ENCODE measurements at places on chromosomes 1 and 21.

DNA sequence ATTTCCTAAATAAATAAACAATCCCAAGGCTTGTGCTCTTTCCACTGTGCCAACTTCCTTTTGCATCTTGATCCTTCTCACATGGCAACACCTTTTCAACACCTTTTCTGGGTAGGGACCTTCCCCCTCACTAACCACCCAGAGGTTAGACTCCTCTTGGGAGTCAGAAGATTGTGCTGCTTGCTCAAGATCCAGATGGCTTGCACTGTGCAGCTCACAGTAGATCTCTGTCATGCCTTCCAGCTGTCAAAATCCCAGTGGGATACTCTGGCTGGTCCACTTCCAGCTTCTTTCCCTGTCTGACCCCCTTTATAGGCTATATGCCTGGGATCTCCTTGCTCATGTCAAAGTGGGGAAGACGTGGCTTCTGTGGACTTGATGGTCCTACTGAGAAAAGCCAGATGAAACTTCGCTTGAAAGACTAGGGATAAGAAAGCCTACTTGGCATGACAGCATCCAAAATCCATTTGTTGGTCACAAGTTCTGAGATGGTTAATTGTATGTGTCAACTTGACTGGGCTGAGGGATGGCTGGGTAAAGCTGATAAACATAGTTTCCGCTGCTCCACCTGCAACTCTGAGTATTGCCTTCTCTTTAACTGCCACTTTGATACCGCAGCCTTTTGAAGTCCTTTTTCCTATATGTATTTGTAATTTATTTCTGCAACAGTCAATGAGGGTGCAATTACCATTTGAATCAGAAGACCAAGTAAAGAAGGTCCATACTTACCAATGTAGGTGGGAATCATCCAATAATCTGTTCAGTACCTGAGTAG lies 74.5 kb downstream of the S1PR1 start:
- no peak for DNase-seq

- DNase-seq: no peak
Observed at GRCh38 chr1:154223621-154224020, 2.9 kb downstream of the UBAP2L start.

GRCh38 chr1:32197074-32197473 lies 3.3 kb upstream of the CCDC28B start:
- no peak for DNase-seq

- no peak for DNase-seq
Observed at GRCh38 chr1:33821291-33821690, 42.6 kb upstream of the HMGB4 start.

GRCh38 chr1:15146971-15147376 lies 6.6 kb upstream of the TMEM51 start:
- DNase-seq: no peak

DNA sequence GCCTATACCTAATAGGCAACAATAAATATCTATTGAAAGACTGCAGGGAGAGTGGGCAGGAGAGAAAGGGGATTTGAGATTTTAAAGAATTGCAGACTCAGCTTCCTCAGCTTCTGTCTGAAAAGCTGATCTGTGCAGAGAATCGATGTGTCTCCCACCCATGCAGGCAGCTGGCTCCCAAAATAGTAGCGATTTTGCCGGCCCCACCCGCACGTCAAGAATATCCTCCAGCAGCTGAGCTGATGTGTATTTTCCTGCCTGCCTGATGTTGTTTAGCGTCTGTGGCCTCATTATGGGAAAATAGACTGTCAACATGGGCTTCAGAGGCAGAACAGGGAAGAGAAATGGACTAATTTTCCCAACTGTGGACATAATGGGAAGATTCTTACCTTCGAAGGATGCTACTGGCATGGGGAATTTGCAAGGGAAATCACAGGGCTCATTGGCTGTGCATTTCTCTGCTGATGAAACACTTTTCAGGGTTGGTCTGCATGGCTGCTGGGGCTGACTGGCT lies 699.8 kb downstream of the PTPRU start:
- DNase-seq: no peak

DNA sequence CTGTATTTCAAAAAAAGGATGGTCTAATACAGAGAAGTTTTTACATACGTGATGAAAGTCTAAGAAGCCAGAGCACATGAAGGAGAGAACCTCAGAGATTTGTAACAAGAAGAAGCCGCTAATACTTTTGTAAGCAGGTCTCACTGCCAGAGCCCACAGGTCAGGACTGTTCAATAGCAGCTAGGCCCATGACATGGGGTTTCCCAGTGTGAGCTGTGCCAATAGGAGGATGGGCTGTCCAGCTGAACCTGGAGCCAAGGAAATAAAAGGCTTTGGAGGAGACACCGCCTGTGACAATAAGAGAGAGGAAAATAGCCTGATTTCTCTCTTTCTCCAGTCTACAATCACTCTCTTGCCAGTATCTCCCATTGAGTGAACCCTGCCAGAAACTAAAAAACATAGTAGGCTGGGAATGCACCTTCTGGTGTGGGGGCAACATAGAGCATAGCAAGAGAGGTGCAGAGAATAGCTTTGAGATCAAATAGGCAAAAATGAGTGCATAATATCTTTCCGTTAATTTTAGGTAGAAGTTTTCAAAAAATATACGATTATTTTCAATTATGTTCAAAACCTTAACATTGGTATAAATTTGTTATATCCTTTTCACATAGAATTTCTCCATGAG lies 360.3 kb downstream of the NEGR1 start:
- DNase-seq: no peak

- DNase-seq: no peak
Observed at GRCh38 chr1:54499360-54500106, 48.5 kb upstream of the ACOT11 start.

DNA sequence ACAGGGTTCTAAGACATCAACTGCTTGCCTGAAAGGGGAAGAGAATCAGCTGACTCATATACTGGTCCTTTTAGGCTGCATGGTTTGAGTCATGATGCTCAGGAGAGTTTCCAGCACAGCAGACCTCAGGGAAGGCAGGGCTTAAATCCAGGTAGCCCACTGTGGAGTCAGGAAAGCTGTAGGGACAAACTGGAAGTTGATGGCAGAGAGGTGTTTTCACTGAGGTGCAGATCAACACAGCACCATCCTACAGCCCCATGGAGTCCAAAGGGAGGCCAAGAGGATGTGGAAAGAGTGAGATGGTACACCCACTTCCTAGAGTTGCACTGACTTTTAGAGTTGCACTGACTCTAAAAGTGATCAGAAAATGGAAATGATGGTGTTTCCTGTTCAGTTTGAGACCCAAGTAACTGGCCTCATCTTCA lies 252.4 kb upstream of the DUSP10 start:
- no peak for DNase-seq

DNA sequence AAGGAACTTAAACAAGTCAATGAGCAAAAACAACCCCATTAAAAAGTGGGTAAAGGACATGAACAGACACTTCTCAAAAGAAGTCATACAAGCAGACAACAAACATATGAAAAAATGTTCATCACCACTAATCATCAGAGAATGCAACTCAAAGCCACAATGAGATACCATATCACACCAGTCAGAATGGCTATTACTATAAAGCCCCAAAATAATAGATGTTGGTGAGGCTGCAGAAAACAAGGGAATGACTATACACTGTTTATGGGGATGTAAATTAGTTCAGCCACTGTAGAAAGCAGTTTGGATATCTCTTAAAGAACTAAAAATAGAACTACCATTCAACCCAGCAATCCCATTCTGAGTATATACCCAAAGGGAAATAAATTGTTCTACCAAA lies 51.2 kb downstream of the MRPL39 start:
- DNase-seq: no peak

GRCh38 chr1:5566924-5567323 lies 425.3 kb downstream of the NPHP4 start:
- no peak for DNase-seq

DNA sequence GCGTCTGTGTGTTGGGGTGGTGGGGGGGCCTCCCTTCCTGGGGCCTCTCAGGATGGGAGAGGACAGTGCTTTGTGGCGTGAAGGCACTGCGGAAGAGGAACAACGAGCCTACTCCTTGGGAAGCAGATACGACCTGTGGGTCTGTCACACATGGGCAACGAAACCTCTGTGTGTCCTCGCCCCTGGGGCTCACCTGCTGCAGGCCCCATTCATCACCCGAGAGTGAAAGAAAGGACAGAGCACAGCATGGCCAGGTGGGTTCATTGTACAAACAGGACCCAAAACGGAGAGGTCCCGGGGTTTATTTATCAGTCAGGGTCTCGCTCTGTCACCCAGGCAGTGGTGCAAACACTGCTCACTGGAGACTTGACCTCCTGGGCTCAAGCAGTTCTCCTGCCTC lies 40.1 kb upstream of the LIN9 start:
- DNase-seq: no peak

- no peak for DNase-seq
Observed at GRCh38 chr1:192936313-192937018, 122.7 kb downstream of the UCHL5 start.

DNA sequence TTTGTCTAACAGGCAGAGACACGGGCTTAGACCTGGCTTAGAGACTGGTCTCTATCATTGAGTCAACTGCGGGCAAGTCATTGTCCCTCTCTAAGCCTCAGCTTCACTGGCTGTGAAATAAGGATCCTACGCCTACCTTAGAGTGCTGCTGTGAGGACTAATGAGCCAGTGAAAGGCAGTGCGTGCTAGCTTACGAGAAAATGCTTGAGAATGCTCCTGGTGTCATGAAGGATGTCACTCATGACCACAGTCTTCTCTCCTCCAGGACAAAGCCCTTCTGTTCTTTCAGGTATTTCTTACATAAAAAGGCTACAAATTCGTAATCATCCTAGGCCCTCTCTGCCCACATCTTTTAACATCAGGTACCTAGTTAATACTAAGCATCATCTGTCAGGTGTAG lies 16.5 kb upstream of the A3GALT2 start:
- no peak for DNase-seq

- DNase-seq: no peak
Observed at GRCh38 chr1:228337711-228338520, 68.7 kb downstream of the TRIM11 start.

- DNase-seq: peak; percentile 44
Observed at GRCh38 chr1:181640956-181641355, 157.6 kb downstream of the CACNA1E start.

DNA sequence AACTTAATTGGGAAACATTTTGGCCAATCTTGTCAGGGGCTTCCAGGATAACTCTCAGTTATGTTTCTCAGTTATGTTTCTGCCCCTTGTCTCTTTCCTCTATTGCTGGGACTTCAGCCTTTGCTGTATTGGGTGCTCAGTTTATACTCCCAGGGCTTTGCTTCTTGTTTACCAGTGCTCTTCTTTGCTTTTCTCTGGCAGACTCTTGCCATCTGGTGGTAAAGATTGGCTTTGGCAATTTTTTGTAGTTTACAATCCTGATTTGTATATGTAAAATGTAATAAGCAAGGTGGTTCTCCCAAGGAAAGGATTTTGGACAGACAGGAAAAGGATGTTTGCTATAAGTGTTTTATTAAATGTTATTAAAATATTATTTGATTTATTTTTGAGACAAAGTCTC lies 37.9 kb downstream of the FABP3 start:
- DNase-seq: no peak

DNA sequence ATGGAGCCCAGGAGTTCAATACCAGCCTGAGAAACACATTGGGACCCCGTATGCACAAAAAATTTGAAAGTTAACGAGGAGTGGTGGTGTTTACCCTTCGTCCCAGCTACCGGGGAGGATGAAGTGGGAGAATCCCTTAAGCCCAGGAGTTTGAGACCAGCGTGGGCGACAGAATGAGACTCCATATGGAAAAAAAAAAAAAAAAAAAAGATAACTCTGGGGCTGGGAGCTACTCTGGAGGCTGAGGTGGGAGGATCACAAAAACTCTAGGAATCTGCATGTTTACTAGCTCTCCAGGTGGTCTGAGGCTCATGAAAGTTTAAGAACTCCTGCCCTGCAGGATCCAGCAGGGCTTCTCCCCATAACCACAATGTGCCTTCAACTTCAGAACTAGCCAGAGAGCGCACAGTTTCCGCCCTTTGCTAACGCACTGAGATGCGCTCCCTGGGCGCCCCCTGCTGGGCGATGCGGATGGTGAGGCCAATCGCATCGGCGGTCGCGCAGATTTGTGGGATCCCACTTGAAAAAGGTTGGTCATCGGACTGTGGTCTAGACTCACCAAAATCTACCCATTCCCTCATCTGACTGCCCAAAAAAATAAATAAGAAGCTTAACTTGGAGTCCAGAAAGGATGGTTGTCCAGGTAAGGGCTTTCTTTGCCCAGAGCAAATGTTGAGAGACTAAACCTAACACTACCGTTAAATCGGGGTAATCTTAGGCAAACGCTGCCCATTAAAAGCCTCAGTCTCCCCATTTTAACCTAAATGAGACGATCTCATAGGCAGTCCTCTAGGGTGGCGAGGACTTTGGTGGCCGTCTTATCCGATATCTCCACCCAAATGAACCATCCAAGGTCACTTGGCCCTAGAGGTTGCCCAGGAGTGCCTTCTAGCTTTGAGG lies 8.8 kb downstream of the ZNF683 start:
- DNase-seq: peak; percentile 29

- DNase-seq: no peak
Observed at GRCh38 chr1:19744335-19744743, 55.4 kb downstream of the TMCO4 start.

DNA sequence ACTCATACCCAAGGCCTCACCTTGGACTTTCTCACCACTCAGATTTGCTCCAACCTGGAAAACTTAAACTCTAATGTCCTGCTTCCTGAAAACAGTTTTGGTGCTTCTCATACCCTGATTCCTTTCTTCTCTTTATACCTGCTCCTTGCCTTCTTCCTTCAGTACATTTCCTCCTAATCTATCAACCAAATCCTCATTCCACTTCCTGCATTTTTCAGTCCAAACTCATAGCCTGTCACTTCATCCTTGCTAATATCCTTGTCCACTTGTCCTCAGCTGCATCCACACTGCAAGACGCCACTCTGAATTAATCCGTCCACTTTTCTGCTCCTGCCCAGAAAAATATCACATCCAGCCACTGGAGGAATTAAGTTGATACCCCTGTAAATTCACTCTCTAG lies 25.9 kb downstream of the PPP1R15B start:
- no peak for DNase-seq

DNA sequence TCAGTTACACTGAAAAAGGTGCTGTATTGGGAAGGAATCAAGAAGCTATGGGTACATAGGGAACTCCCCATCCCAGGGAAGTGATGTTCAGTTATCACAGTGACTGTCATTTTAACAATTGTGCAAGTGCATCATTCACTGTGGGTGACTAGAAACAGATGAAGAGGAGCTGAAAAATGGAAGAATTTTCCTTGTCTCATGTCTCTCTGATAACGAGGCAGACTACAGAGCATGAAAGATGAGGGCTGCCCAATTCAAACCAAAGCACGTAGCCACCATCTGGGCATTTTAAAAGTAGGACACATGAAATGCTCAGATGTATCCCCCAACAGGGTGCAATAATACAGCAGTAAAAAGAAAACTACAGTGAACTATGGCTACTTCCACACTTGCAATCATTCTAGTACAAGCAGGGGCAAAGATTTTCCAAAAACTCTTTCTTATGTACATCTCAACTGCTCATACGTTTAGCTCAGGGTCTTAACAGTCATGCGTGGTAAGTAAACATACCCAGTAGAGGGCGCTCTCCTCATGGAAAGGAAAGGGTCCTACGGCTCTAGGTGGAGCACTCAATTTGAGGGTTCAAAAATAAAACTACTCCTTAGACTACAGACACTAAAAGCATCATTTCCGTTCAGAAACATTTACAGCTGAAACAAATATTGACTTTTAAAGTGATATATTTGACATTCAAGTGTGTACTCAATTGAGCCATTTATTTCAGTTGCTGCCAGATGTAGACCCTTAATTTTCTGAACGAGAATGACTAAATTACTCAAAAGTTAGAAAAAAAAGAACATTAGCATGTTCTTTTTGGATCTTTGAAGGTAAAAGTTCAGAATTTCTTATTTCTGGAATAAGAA lies 143.2 kb downstream of the KCTD3 start:
- DNase-seq: no peak

- no peak for DNase-seq
Observed at GRCh38 chr1:208079161-208079560, 165.0 kb downstream of the PLXNA2 start.

Measured in NCI-H187 (cell line).